Myocyte (in vitro differentiated cells): ENCODE measurements at places on chromosomes 3 and 15.
A peak's percentile ranks its signal among the peaks of the same experiment; 100 is the strongest.

GRCh38 chr15:63892794-63893441 is 59.2 kb upstream of the HERC1 start:
- DNase-seq: peak; percentile 74

- DNase-seq: no peak
These were observed 8.7 kb downstream of the FOXL2 start for GRCh38 chr3:138938056-138938876.

- DNase-seq: no peak
These were observed 26.3 kb upstream of the PLCH1 start for GRCh38 chr3:155771126-155771525.

GRCh38 chr3:146117406-146118285 is 43.3 kb downstream of the PLOD2 start:
- peak; percentile 38 for DNase-seq

DNA sequence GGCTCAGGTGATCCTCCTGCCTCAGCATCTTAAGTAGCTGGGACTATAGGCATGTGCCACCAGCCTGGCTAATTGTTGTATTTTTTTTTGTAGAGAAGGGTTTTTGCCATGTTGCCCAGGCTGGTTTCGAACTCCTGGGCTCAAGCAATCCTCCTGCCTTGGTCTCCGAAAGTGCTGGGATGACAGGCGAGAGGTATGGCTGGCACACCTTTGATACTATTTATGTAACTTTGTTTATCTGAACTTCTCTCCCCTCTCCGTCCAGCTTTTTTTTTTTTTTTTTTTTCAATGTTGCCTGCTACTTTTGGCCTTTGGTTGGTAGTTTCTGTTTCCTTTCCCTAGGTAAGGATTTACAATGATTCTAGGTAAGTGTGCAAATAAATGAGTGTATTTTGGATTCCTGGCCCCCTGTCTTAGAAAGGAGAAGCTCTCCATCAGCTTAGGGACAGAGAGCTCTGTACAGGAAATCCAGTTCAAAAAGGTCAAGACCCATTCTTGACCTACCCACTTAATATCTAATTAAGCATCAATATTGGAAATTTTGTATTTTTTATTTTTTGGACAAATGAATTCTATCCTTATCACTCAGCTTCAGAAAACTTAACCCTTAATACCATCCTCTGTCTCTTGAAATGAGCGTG is 6.8 kb downstream of the ARL6IP5 start:
- DNase-seq: no peak

- no peak for DNase-seq
These were observed 227.1 kb upstream of the CGNL1 start for GRCh38 chr15:57149196-57149595.

GRCh38 chr15:48397841-48398240 is 66.6 kb downstream of the DUT start:
- DNase-seq: no peak

DNA sequence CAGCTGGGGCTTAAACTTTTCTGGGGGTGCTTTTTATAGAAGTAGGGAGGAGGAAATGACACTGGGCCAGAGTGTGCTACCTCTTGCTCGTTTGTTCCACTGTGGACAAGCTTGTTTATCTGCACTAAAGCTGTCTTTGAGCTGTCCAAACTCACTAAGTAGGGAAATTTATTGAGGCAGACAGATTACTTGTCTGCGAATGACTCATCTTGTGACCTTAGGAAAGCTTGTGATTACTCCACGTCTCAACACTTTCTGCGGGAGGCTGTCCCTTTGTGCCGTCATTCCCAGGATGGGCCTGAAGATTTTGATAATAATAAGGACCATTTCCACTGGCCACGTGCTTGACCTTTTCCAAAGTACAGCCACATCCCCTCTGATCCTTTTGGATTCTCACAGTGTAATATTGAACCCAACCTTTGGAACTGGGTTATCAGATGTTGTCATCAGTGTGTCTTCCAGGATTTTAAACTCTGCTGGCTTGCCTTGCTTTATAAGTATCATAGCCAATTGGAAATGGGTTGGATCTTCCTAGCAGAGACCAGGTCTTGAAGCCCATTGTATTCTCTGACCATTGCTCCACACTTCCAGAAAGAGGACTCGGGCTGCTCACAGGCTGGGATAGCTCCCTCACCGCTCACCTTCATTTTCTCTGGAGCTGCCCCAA is 84.7 kb downstream of the AGBL1 start:
- DNase-seq: peak; percentile 69

GRCh38 chr3:16975083-16975482 is 90.3 kb downstream of the PLCL2 start:
- no peak for DNase-seq
